ENCODE measurements at places on chromosomes 12 and 14.

- no peak for DNase-seq
Observed at GRCh38 chr14:75453817-75454434, 26.1 kb downstream of the JDP2 start.

- DNase-seq = no peak
Observed at GRCh38 chr14:61802010-61802568, 39.9 kb downstream of the SNAPC1 start.

DNA sequence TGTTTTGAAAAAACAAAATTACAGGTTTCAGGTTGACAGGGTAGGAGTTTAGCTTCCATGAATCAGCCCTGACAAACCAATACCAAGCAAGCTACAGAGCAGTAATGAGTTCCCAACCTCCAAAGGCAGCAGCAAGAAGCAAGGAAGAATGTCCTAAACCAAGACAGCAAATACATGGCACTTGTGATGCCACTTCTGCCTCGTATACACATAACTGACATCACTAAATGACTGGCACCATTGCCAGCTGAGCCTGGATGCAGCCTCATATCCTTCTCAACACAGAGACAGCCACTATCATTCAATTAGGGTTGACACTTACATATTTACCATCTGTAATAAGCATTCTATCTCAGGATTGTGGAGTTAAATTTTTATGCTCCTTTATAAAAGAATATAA, 35.0 kb upstream of the MDM1 start:
- no peak for DNase-seq

DNA sequence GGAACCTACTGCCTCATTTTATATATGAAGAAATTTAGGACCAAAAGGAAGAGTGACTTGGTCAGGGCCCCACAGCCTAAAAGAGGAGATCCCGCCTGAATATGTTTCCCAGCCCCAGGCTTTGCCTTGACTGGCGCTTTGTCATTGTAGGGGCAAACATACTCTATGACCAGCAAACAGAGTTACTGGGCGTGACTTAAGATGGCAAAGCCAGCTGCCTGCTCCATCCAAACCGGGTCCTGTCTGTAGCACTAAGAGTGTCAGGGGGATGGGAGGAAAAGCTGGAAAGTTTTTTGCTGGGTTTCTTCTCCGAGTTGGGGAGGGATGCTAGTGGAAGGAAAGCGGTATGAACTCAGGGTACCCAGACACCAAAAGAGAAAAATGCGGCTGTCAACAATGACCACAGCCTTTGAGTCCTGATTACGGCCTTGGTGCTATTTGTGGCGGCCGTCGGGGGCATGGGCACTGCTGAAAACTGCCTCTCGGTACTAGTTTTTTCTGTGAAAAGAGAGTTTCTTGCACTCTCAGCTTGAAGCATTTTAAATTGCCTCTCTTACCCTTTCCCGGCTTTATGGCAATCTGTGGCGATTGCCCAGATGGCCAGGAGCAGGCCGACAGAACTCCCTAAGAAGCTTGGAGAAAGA, 82.7 kb downstream of the PRIMA1 start:
- no peak for DNase-seq

- no peak for DNase-seq
Observed at GRCh38 chr12:26786865-26787514, 46.0 kb downstream of the ITPR2 start.

DNA sequence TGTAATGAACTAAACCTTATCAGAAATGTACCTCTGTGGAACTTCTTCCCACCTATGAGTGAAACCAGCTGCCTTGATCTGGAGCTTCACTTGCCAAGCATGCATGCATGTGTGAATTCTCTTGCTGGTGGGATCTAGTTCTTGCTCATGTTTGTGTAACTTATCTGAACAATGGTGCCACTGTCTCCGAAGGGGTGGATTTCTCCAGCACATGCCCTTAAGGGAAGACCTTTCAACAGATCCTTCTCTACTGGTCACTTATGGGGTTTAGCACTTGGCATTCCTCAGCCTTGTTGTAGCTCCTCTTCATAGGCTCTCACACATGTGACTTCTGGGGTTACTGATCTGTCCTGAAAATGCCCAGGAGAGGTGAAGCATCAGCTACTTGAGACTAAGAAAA, 25.0 kb downstream of the SMOC1 start:
- no peak for DNase-seq

DNA sequence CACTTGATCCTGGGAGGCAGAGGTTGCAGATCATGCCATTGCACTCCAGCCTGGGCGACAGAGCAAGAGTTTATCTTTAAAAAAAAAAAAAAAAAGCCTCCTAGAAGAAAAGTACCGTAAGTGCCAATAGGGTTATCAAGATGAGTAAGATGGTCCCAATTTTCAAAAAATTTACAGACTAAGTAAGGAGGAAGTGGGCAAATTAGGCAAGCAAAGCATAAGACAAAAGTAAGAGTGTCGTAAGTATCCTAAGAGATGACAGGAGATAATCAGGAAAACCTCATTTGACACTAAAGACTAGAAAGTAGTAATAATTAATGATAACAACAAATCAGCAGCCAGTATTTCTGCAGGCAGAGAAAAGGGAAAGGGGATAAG, 12.2 kb downstream of the PYM1 start:
- DNase-seq = no peak

DNA sequence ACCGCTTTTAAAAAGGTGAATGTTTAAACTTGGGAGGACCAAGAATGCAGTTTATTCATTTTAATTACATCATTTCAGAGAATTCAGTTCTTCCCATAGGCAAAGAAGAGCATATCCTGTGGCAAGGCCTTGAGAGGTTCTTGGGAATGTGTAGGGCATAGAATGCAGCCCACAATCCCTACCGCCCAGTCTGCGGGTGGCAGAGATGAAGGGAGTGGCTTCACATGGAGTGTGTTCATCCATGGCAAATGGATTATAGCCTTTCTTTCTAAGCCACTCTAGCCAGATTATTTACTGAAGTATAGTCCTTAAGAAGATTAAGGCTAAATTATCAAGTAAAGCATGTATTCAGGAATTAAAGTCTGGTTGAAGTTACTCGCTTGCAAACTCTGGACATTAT, 97.4 kb downstream of the TSPAN8 start:
- no peak for DNase-seq

DNA sequence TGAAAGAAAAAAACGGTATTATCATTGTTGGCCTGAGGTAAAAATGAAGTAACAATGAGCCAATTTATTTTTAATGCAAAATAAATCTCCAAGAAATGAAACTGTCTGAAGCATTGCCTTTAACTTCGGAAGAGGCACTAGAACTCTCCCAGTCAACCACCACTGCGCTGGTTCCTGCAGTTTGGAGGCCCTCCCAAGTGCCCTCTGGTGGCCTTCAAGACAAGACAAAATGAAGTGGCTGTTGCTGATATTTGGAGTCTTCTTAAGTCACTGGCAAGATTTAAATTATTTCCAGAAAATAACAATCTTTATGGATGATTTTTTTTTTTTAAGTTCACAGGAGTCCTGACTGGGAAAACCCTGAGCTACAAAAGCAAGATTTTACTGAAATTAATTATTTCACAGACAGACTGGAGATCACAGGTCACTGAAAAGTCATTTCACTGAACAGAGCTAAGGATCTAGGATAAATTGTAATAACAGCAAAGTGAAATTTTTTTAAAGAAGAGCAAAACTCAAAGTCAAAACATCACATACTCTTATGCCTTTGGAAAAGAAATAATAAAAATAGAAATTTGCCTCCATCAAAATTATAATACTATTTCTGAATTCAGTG, 58.2 kb downstream of the DICER1 start:
- DNase-seq = peak; percentile 45

DNA sequence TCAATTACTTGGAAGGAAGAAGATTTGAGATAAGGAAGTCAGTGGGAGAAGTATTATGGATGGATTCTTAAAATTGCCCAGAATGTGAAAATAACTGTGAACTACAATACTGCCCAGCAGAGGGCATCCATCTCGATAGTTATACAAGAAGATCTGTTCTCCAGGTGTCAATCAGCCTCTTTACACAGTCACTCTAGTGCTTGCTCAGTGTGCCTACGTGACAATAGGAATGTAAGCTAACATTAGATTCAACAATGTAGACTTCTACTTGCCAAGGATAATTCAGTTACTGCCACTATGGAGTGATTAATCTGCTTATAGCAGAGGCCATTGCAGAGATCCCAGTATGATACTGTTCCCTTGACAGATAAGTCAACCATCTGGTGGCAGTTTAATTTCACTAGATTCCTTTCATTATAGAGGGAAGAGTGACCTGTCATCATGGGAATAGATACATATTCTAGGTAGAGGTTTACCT, 10.6 kb upstream of the MAP4K5 start:
- peak; percentile 42 for DNase-seq

- no peak for DNase-seq
Observed at GRCh38 chr14:61643555-61643954, 51.8 kb upstream of the HIF1A start.

GRCh38 chr12:98578821-98579220, 14.7 kb upstream of the SLC25A3 start:
- no peak for DNase-seq

DNA sequence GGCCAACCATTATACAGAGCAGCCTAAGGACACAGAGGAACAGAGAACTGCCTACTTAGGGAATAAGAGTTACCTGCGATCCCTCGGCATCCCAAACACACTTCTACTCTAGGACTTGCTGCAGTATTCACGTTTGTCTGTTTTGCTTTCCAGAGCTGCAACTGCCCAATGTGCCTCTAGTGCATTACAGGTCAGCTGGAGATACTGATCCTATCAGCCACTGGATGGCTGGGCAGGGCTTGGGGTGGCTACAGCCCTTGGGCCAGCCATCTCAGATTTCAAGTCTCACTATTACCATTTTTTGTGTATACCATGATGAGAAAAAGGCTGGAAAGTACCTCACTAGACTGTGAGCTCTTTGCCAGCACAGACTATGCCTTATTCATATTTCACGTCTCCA, 4.6 kb downstream of the ARF3 start:
- DNase-seq = no peak

DNA sequence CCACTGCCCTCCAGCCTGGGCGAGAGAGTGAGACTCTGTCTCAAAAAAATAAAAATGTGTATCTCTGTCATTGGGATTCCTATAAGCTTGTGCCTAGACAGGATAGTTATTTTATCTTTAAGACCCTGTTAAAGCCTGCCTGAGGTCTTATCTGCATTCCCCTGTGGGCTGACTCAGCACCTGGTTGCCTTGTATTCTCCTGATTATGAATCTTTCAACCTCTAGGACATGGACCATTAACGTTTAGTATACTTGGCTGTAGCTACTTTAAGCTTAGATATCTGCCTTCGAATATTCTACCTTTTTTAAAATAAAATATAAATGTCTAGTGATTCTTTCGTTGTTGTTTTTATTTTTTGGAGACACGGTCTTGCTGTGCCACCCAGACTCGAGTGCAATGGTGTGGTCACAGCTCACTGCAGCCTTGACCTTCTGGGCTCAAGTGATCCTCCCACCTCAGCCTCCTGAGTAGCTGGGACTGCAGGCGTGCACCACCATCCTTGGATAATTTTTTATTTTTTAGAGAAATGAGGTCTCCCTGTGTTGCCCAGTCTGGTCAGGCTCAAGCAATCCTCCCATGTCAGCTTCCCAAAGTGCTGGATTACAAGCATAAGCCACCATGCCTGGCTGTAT, 41.3 kb downstream of the RESF1 start:
- DNase-seq = no peak

DNA sequence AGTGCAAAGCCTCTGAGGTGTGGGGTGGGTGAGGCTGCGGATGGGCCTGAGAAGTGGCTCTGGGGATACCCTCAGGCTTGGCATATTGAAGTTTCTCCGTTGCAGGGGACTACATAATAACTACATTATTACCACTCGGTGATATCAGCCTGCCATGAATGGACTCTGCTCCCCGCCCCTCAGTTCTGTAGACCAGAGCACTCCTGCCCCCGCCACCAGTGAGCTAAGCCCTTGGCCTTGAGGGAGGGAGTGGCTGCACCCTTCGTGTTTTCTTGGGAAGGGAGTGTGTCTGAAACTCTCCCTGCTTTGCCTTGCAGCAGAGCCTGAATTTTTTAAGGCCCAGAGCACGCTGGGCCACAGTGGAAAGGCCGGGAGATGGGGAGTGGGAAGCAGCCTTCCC, 1.7 kb downstream of the ORAI1 start:
- DNase-seq = no peak

DNA sequence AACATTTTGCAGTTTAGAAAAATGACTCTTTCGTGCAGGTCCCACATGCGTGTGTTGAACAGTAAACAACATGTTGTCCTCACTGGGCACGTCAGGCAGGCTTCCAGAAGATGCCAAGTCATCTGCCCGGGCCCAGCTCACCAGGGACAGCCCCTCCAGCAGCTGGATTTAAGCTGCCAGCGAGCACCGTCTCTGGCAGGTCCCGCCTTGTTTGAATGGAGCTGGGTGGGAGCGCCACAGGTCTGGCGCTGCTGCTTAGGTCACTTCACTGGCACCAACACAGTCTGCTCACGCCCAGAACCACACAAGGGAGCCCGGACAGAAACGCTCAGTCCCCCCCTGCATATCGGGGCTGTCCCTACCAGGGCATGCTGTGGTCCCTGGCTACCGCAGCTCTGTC, 33.1 kb upstream of the MMP17 start:
- DNase-seq = no peak

- DNase-seq = no peak
Observed at GRCh38 chr14:82159624-82160023, 626.0 kb upstream of the SEL1L start.

- no peak for DNase-seq
Observed at GRCh38 chr12:17928708-17929366, 161.2 kb downstream of the RERGL start.

GRCh38 chr14:75559451-75560222, 18.8 kb upstream of the FLVCR2 start:
- DNase-seq = peak; percentile 90

DNA sequence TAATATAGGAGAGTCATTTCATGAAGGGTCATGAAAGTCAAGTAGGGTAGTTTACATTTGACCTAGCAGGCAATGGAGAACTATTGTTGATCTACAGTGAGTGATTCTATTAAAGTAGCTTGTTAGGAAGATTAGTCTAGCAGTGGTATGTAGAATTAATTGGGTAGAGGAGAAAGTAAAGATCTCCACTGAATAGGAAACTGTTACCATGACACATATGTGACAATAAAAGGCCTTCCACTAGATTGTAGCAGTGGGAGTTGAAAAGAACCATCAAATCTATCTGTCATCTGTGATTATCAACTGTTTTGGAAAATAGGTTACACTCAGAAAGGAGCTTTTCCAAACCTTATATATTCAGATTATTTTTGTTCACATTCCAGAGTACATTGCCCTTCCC, 92.3 kb downstream of the SOX5 start:
- no peak for DNase-seq

DNA sequence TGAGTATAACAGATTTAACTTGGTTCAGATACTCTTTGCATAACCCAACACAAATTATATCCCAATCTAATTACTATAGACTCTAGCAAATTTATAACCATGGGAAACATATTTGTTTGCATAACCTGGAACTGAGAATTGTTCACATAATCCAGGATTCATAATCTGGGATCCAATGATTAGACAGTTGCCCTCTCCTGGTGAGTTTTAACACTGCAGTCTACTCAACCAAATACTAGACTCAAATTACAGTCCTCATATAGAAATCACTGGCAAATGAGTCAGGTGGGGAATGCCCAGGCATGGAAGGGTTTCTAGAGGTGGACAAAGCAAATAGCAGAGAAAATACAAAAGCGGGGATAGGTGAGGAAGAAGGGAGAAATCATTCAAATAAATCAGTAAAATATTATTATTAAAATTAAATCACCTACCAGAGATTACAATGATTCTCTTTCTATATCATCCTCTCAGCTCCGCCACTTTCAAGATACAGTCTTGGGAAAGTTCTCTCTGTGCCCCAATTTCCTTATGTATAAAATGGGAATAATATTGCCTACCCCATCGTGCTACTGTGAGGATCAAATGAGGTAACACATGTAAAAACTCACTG, 9.4 kb downstream of the GCH1 start:
- peak; percentile 35 for DNase-seq

GRCh38 chr12:75684678-75685616, 173.5 kb upstream of the KRR1 start:
- peak; percentile 63 for DNase-seq
